Activated T-cell treated with anti-CD3 and anti-CD28 coated beads, Interleukin-2, amount 50 U/mL, for 72 hours (primary cell): ENCODE measurements at places on chromosomes 13 and 19.

GRCh38 chr13:84933797-84934196, 865.4 kb downstream of the SLITRK6 start:
- DNase-seq: no peak

- peak; percentile 8 for DNase-seq
These were observed 519 bp downstream of the PTPRS start for GRCh38 chr19:5339950-5340636.

GRCh38 chr19:15300533-15301197, 31.7 kb downstream of the BRD4 start:
- DNase-seq: peak; percentile 65

- no peak for DNase-seq
These were observed 11.2 kb upstream of the CHST8 start for GRCh38 chr19:33610588-33610987.

DNA sequence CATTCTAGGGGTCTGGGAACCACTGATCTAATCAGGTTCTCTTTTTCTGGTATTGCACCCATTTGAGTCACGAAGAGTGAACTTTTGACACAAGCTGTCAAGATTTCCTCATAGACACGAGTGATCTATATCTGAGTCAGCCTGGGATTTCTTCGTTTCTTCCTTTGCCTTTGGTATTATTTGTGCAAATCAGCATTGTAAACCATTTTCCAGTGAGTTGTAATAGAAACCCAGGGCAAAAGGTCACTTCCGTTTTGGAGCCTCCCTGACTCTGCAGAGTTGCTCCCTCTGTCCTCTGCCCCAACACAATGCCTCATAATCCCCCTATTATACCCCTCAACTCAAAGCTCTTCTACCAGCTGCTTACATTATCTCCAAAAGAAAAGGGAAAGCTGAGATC, 615.1 kb downstream of the EFNB2 start:
- DNase-seq: no peak
